ENCODE measurements at places on chromosomes 2 and 18.

DNA sequence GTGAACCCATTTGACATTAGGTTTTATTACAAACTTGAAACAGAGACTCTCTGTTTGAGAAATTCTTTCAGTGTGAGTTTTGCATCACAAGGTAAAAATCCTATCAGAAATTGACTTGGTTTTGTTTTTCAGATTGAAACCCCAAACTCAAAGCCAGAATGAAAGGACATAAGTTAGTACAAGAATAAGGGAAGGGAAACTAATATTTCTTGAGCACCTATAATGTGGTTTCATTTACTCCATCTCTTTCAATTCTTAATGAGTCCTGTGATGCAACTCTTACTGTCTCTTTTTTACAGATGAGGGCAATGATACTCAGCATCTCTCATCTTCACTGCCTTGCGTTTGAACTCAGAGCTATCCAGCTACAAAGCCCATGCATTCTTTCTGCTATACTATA, 210.0 kb upstream of the SIX3 start:
- peak; percentile 58 for DNase-seq

GRCh38 chr2:165957030-165957675, 3.6 kb upstream of the TTC21B start:
- DNase-seq, result no peak

DNA sequence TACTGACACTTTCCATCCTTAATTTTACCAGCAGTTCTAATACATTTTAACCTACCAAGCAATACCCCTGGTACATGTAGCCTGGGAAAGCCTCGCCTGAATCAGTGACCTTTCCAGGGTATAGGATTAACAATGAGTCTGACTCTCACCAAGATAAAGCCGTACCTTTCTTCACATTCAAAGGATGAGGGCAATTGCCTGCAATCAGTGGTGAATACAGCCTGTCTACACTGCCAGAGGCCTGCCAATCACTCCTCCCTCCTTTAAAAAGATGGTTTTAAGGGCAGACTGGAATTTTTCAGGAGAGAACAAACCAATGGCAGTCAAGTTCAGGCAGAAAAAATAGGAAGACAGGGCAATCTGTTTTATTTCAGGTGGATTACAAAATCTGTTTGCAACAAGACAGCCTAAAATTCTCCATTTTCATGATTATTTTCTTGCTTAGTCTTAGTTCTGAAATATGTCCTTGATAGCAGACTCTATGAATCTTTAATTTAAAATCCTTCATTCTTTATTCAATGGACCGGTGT, 4.8 kb downstream of the EPHA4 start:
- DNase-seq, result no peak

GRCh38 chr2:7999683-8000476, 682.0 kb upstream of the ID2 start:
- DNase-seq, result no peak

GRCh38 chr2:127107622-127107999, 657 bp upstream of the BIN1 start:
- DNase-seq, result no peak

DNA sequence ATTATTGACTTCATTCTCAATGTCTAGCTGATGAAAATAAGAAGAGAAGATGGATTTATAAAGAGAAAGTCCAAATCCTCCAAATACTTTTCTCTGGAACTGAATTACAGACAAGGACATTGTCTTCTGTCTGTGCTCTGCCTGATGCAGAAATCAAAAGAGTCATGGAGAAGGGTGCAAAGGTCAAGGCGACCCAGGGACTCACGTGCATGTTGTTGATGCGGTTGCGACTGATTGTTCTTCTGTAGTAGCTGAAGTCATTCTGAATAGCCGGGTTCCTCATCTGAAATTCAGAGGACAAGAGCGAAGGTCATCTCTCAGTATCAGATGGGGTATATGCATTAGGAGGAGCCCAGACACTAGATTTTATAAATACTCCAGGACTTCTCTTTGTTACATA, 104.4 kb downstream of the CYRIA start:
- no peak for DNase-seq

DNA sequence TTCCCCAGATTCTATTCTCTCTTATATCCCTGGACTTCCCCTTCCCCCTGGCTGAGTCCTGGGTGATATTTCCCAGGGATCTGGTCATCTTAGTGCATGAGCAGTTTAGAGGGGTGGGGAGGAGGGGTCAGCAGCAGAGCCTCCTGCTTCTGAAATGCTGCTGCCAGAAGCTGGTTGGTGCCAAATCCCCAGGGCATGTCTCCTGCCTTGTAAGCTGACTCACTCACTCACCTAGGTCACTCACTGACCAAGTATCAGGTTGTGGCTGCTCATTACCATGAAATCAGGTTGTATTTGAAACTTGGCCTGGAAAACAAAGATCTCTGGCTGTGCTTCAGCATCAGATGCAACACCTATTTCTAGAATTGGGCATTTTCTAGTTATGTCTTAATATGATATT, 14.3 kb downstream of the GPR39 start:
- DNase-seq, result no peak

GRCh38 chr18:45557779-45558178, 57.5 kb upstream of the SLC14A2 start:
- DNase-seq, result no peak

- no peak for DNase-seq
These were observed 127.1 kb downstream of the SOCS6 start for GRCh38 chr18:70415823-70416488.

Measured in GM12864 (cell line).